Liver (tissue), 10 donors: ENCODE measurements at places on chromosomes 6 and 20. TPM values are rescaled to one million over a fixed set of nuclear protein-coding genes. Genes with fewer than 3 reads are reported as not detected.

DNA sequence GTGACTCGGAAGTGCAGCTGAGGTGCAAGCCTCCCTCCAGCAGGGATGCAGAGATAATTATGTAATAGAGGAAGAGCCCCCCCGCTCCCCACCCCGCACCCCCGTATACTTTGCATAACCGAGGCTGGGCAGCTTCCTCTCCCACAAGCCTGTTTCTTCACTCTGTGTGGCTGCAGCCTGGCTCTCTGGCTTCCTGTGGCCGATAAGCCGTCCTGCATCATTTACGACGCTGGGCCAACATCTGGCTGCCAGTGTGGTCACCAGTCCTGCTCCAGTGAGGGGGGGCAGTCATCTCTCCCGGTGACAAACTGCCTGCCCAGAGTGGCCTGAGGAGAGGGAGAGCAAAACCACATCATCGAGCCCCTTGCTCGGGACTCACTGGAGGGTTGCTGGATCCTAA, 59.2 kb downstream of the RBM38 start:
- H3K4me1 ChIP-seq, result peaks cover 11% of the 10 kb centered on the region
- H3K36me3 ChIP-seq, result no peaks in the 10 kb centered on the region
- no peak overlapping the region for H3K27ac ChIP-seq
- no peaks in the 10 kb centered on the region for H3K27me3 ChIP-seq

- no peaks in the 10 kb centered on the region for H3K27me3 ChIP-seq
- no peaks in the 10 kb centered on the region for H3K36me3 ChIP-seq
- H3K4me3 ChIP-seq, result no peak overlapping the region
- peaks cover 13% of the 10 kb centered on the region for H3K4me1 ChIP-seq
- DNase-seq, result no peak
These were observed 256.9 kb upstream of the SASH1 start for GRCh38 chr6:148085631-148086331.

DNA sequence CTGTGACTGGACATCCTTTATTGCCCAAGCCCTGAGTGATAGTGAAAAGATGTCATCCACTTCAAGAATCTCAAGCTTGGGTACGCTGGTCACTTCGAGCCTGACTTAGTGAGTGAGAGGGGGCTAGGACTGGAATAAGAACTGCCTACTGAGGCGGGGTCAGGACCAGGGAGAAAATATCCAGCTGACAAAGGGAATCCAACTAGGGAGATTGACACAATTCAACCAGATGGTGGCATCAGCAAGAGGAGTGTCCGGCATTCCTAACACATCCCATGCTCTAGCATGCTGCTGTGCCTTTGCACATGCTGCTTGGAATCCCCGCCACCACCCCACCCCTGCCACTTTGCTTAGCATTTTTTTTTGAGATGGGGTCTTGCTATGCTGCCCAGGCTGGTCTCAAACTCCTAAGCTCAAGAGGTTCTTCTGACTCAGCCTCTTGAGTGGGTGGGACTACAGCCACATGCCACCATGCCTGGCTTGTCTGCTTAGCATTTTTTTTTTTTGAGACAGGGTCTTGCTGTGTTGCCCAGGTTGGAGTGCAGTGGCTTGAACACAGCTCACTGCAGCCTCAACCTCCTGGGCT, 6.5 kb upstream of the CEP250 start:
- no peaks in the 10 kb centered on the region for H3K36me3 ChIP-seq
- DNase-seq, result no peak
- no peak overlapping the region for H3K27ac ChIP-seq

- H3K4me3 ChIP-seq, result no peak overlapping the region
- H3K27ac ChIP-seq, result no peak overlapping the region
- no peaks in the 10 kb centered on the region for H3K27me3 ChIP-seq
- peaks cover 11% of the 10 kb centered on the region for H3K4me1 ChIP-seq
These were observed 29.4 kb upstream of the FOXO3 start for GRCh38 chr6:108531332-108531731.

- H3K4me1 ChIP-seq, result no peaks in the 10 kb centered on the region
- H3K27ac ChIP-seq, result no peak overlapping the region
- H3K36me3 ChIP-seq, result no peaks in the 10 kb centered on the region
- H3K27me3 ChIP-seq, result no peaks in the 10 kb centered on the region
- no peak overlapping the region for H3K4me3 ChIP-seq
- DNase-seq, result no peak
These were observed 23.2 kb downstream of the TNXB start for GRCh38 chr6:32085759-32086459.

DNA sequence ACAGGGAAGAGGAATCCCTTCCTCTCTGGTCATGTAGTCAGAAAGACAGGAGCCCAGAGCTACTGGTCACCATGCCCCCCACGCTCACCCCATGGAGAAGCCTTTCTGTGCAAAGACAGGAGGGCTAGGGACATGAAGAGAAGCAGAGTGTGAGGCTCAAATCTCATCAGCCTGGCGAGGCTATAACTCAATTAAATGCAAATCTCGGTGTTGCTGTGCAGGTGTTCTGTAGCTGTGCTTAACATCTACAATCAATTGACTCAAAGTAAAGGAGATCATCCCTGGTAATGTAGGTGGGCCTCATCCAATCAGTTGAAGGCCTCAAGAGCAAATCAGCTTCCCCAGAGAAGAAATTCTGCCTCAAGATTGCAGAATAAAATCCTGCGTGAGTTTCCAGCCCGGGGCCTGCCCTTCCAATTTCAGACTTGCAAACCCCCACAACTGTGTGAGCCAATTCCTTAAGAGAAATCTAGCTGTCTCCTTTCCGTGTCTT, 64.4 kb downstream of the CHMP4B start:
- no peak overlapping the region for H3K27ac ChIP-seq
- no peaks in the 10 kb centered on the region for H3K4me1 ChIP-seq
- no peaks in the 10 kb centered on the region for H3K36me3 ChIP-seq
- H3K4me3 ChIP-seq, result no peak overlapping the region
- no peak for DNase-seq
- no peaks in the 10 kb centered on the region for H3K27me3 ChIP-seq

DNA sequence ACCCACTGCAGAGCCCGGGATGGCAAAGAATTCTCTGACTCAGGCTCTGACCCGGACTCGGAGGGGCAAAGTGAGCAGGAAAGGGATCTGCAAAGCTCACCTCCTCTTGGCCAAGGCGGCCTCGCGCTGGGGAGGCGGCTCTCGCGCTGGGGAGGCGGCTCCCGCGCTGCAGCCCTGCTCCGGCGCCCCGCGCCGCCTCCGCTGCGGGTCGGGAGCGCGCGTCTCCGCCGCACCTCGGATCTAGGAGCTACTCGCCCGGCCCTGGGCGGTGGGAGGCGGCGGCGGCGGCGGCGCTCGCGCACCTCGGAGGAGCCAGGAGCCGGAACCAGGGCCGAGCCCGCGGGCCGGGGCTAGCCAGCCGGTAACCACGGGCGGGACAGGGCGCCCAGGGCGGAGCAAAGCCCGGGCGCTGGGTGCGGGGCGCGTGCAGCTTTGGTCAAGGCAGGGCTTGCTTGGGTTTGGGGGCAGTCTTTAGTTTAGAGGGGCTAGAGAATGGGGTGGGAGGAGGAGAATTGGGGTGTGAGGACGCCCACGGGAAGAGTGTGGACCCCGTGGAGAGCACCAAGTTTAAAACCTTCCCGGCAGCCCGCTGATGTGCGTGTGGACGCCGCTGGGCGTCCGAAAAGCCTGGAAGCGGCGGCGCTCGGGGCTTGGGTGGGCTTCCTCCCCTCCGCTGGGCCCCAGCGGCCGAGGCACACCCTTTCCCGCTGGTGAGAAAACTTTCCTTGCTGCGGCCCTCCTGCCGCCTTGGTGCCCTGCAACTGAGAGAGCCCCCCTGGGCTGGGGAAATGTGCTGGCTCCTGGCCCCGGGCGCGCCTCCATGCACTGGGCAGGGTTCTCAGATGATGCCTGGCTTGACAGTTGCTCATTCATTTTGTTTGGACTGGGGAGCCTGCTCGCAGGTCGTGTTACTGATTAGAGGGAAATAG, at the start of gene MRAP2:
TSS of gene MRAP2 (plus strand) at position 250 of the 929 bp plus-strand sequence. CDS start 21,547 bp downstream, outside the sequence.
- H3K27me3 ChIP-seq, result no peaks in the 10 kb centered on the region
- H3K4me3 ChIP-seq, result peak within 1 kb of the TSS; percentile 26
- DNase-seq, result peak; percentile 38
- H3K27ac ChIP-seq, result no peak within 1 kb of the TSS
- no peaks in the 10 kb centered on the region for H3K36me3 ChIP-seq

- no peak overlapping the region for H3K4me3 ChIP-seq
- no peaks in the 10 kb centered on the region for H3K36me3 ChIP-seq
- H3K27ac ChIP-seq, result no peak overlapping the region
These were observed 10.6 kb downstream of the COL9A3 start for GRCh38 chr20:62827311-62828038.

DNA sequence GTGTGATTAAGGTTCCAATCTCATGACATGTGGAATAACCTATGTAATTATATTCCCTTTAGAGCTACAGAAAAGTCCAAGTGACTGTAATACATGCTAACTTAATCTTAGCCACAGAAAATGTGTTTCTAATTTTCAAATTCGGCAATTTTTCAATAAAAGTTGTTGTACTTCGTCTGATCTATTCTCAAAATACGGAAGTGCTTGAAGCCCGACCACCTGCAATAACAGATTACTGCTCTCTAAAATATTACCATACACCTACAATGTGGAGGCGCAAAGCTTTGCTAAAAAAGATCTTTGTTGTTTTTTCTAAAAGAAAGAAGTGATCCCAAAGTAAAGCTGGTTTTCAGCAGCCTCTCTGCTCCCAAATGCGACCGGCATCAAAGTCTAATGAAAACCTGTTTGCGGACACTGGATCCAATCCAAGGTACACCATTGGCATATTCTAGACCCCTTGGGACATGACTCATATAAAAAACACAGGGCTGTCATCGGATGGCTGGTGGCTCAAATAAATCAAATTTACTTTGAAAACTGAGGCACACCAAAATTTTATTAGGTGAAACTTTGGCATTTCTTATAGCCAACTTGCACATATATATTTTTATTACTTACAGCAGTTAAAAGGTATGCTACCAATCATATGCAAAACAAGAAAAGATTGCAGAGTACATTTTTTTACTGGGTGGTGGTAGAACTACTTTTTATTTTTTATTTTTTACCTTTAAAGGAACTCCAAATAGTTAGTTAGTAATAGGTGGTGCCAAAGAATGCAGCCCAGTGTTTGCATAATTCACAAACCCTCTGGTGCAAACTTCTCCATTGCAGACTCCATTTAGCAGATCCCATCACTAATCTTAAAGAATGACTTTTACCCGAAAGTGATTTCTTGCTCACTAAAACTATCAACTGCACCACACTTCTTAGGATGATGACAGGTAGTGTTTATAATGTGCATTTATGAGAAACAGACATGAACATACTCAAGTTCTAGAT, 118.7 kb upstream of the TBX18 start:
- H3K4me1 ChIP-seq, result no peaks in the 10 kb centered on the region
- peak overlapping the region; percentile 63 for H3K27ac ChIP-seq
- H3K4me3 ChIP-seq, result peak overlapping the region; percentile 52

- H3K4me1 ChIP-seq, result no peaks in the 10 kb centered on the region
- DNase-seq, result no peak
- no peak overlapping the region for H3K27ac ChIP-seq
- H3K36me3 ChIP-seq, result no peaks in the 10 kb centered on the region
These were observed 311.9 kb upstream of the PRDM1 start for GRCh38 chr6:105774247-105774646.

DNA sequence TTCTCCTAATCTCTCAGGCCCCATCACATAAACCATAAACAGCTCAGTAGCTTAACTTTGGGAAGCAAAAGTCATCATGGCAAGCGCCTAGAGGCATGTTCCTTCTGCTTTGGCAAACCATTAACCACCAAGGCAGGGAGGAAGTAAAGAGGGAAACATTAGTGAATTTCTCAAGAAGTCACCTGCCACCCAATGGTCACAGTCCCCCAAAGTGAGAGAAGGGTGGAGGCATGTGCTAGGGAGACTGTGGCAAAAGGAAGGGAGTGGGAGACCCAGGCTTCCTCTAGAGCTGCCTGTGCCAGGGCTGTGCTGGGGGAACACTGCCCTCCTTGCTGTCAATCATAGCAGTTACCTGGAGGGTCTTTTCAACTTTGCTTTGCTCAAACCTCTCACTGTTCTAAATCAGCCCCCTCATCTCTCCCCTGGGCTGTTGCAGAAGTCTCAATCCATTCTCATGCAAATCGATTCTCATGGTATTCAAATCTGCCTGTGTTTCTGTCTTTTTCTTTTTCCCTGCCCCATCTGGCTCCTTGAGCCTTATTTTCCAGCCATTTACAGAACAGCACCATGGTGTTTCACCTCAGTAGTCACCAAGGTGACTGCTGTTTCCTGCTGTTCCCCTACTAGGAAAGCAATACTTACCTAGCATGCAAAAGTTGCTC, 1.8 kb upstream of the RNF24 start:
- no peak for DNase-seq
- no peaks in the 10 kb centered on the region for H3K27me3 ChIP-seq
- no peak overlapping the region for H3K27ac ChIP-seq
- no peaks in the 10 kb centered on the region for H3K36me3 ChIP-seq
- no peak overlapping the region for H3K4me3 ChIP-seq
- H3K4me1 ChIP-seq, result peaks cover 4% of the 10 kb centered on the region

DNA sequence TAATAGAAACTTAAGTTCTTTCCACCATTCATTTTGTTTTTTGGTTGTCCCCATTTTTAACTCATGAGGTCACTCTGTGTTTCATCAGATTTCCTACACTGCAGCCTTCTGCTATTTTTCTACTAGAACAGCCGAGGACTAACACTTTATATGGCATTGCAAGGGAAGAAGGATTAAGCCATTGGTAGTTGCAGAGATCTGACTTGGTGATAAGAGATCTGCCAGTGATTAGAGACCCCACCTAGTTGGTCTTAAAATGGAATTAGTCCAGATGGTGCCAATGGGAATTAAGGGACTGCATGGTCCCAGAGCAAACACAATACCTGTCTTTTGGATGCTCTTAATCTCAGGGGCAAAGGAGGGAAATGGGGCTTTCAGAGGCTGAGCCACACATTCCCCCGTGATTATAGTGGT, 125.5 kb upstream of the TMEM170B start:
- no peak for DNase-seq
- H3K36me3 ChIP-seq, result no peaks in the 10 kb centered on the region
- no peak overlapping the region for H3K27ac ChIP-seq
- H3K4me1 ChIP-seq, result peaks cover 9% of the 10 kb centered on the region
- H3K27me3 ChIP-seq, result no peaks in the 10 kb centered on the region

- no peak overlapping the region for H3K27ac ChIP-seq
- H3K27me3 ChIP-seq, result no peaks in the 10 kb centered on the region
- no peak for DNase-seq
- no peak overlapping the region for H3K4me3 ChIP-seq
- H3K4me1 ChIP-seq, result no peaks in the 10 kb centered on the region
These were observed 188.6 kb downstream of the PRL start for GRCh38 chr6:22108199-22108598.

APOBEC2 gene
- not detected for total RNA-seq

BMP5 gene
- 0.79 TPM for total RNA-seq

DPM1 gene
- total RNA-seq, result 32.1 TPM

NR2E1 gene
- not detected for total RNA-seq

NKX2-4 gene
- total RNA-seq, result not detected

CST2 gene
- total RNA-seq, result not detected

C20orf141 gene
- not detected for total RNA-seq
